ENCODE measurements at places on chromosomes 12 and 14. TPM values are rescaled to one million over a fixed set of nuclear protein-coding genes. Genes with fewer than 3 reads are reported as not detected.

- H3K27me3 ChIP-seq: no peaks in the 10 kb centered on the region
- no peak overlapping the region for H3K4me3 ChIP-seq
- H3K36me3 ChIP-seq: no peaks in the 10 kb centered on the region
- H3K27ac ChIP-seq: no peak overlapping the region
- no peaks in the 10 kb centered on the region for H3K4me1 ChIP-seq
Observed at GRCh38 chr12:18340786-18341185, 79.5 kb downstream of the PIK3C2G start.

- peaks cover 23% of the 10 kb centered on the region for H3K27me3 ChIP-seq
- no peaks in the 10 kb centered on the region for H3K4me1 ChIP-seq
- DNase-seq: no peak
- H3K27ac ChIP-seq: no peak overlapping the region
Observed at GRCh38 chr14:100678469-100678828, 48.2 kb upstream of the DLK1 start.

DNA sequence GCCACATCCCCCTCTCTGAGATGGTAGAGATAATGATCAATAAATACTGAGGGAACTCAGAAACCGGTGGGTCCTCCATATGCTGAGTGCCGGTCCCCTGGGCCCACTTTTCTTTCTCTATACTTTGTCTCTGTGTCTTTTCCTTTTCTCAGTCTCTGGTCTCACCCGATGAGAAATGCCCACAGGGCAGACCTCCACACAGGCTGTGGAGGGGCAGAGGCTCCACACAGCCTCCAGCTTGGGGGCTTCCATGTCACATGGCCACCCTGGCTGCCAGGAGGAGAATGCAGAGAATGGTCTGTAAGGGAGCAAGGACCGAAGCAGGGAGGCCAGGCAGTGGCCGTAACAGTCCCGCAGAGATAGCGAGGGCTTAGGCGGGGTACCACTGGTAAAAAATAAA lies 105.9 kb downstream of the NTF3 start:
- peaks cover 5% of the 10 kb centered on the region for H3K27me3 ChIP-seq
- no peak for DNase-seq
- H3K27ac ChIP-seq: no peak overlapping the region
- H3K4me3 ChIP-seq: no peak overlapping the region

- H3K27ac ChIP-seq: no peak overlapping the region
- peaks cover 15% of the 10 kb centered on the region for H3K27me3 ChIP-seq
- no peaks in the 10 kb centered on the region for H3K36me3 ChIP-seq
Observed at GRCh38 chr14:81427348-81428058, 27.4 kb upstream of the STON2 start.

DNA sequence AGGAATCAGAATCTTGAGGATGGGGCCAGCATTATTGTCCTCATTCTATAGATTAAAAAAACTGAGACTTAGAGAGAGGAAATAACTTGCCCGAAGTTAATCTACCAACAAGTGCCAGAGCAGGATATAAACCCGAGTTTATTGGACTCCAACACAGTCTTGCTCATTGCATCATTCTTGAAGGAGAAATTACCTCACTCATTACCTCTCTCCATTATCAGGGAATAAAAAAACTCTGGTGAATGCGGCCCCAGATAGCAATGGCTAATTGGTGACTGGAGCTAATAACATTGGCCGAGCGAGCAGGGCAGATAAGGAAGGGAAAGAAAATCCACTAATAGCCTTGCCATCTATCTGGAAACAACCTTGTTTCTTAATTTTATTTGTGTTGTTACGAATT lies 24.7 kb upstream of the TMED10 start:
- no peak overlapping the region for H3K27ac ChIP-seq
- peaks cover 18% of the 10 kb centered on the region for H3K4me1 ChIP-seq
- H3K36me3 ChIP-seq: no peaks in the 10 kb centered on the region
- no peak for DNase-seq

- no peak overlapping the region for H3K27ac ChIP-seq
- H3K27me3 ChIP-seq: peaks cover 2% of the 10 kb centered on the region
- no peak overlapping the region for H3K4me3 ChIP-seq
Observed at GRCh38 chr14:85391892-85392291, 138.1 kb upstream of the FLRT2 start.

- peaks cover 4% of the 10 kb centered on the region for H3K4me1 ChIP-seq
- no peak overlapping the region for H3K27ac ChIP-seq
- peaks cover 5% of the 10 kb centered on the region for H3K36me3 ChIP-seq
- DNase-seq: no peak
Observed at GRCh38 chr12:69404851-69405565, 45.5 kb downstream of the YEATS4 start.

DNA sequence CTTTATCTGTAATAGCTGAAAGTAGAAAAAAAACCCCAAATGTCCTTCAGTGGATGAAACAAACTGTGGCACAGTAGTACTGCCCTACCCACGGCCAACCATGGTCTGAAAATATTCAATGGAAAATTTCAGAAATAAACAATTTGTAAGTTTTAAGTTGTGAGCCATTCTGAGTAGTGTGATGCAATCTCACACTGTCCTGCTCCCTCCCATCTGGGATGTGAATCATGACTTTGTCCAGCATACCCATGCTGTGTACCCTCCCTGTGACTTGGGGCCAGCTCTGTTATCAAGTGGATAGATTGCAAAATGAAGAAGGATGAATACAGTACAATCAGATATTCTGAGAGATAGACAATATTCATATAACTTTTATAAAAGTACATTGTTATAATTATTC lies 106.2 kb downstream of the SMOC1 start:
- H3K36me3 ChIP-seq: no peaks in the 10 kb centered on the region
- no peak overlapping the region for H3K27ac ChIP-seq
- H3K4me1 ChIP-seq: no peaks in the 10 kb centered on the region
- H3K27me3 ChIP-seq: peaks cover 31% of the 10 kb centered on the region

- no peak for DNase-seq
- H3K4me3 ChIP-seq: no peak overlapping the region
- peaks cover 8% of the 10 kb centered on the region for H3K36me3 ChIP-seq
- no peak overlapping the region for H3K27ac ChIP-seq
- peaks cover 14% of the 10 kb centered on the region for H3K4me1 ChIP-seq
Observed at GRCh38 chr14:70995671-70996070, 88.4 kb downstream of the PCNX1 start.

DNA sequence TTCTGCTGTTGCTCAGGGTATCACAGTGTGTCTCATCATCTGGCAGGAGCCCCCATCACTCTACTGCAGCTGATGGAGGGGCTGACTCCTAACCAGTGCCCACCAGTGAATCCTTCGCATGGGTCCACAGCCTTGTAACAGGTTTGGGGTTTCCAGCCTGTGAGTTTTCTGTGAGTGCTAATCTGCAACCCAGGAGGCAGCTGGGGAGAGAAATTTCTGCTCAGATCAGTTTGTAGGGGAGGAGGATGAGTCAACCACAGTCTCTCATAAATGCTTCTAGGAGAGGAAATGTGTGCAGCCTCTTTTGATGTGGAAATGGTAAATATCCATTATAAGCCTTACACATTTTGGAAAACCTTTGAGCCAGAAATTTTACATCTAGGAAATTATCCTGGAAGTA lies 871.3 kb downstream of the AACS start:
- H3K4me3 ChIP-seq: no peak overlapping the region
- H3K27me3 ChIP-seq: no peaks in the 10 kb centered on the region
- H3K4me1 ChIP-seq: no peaks in the 10 kb centered on the region
- no peak overlapping the region for H3K27ac ChIP-seq
- H3K36me3 ChIP-seq: no peaks in the 10 kb centered on the region

- H3K4me3 ChIP-seq: no peak overlapping the region
- no peak overlapping the region for H3K27ac ChIP-seq
- no peaks in the 10 kb centered on the region for H3K36me3 ChIP-seq
- H3K4me1 ChIP-seq: peaks cover 4% of the 10 kb centered on the region
- H3K27me3 ChIP-seq: peaks cover 32% of the 10 kb centered on the region
Observed at GRCh38 chr12:3150931-3151835, 74.0 kb downstream of the TSPAN9 start.

DNA sequence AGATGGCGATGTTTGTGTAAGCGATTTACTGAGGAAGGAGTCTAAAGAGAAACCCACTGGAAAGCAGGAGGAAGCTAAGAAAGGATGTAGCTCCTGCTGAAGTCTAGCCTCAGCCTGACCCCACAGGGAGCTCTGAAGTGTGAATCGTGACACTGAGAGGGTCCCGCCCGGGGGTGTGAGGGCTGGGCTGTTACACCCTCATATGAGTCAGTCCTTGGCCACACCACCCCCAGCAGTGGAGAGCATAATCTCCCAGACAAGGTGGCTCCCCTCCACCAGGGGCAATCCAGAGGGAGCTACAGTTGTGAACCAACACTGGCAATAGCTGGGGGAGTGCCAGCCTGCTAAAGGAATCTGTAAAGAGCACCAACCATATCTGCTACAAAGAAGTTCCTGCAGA lies 31.5 kb downstream of the SVOP start:
- no peak overlapping the region for H3K4me3 ChIP-seq
- H3K36me3 ChIP-seq: no peaks in the 10 kb centered on the region
- no peak for DNase-seq
- H3K27ac ChIP-seq: no peak overlapping the region
- no peaks in the 10 kb centered on the region for H3K4me1 ChIP-seq
- H3K27me3 ChIP-seq: peaks cover 11% of the 10 kb centered on the region

DNA sequence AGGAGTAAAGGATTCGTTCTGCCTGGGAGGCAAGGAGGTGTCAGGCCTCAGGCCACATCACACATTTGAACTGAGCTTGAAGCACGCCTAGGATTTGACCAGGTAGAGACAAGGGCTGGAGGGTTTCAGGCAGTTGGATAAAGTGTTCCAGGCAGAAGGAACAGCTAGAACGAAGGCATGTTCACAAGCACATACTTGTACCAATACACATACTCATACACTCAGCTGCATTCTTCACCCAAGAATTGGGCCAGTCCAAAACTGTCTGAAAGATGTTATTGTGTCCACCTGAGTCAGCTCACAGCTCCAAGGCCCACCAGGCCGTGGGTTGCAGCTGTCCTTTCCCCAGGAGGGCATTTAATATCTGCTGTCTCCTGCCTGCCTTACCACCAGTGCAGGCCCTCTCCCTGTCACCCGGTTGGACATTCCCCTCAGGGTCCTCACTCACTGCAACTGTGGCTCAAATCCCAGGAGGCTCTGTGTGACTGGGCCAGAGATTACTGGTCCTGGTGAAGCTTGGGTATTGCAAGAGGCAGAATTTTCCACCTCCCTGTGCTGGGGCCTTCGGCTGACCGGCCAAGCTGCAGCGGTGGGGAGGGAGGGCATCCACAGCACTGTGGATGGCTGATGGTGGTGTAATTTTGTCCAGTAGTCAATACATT lies 12.8 kb upstream of the AQP2 start:
- no peak overlapping the region for H3K4me3 ChIP-seq
- no peak overlapping the region for H3K27ac ChIP-seq
- DNase-seq: peak; percentile 16
- no peaks in the 10 kb centered on the region for H3K4me1 ChIP-seq

- DNase-seq: peak; percentile 75
- H3K4me1 ChIP-seq: peaks cover 47% of the 10 kb centered on the region
- H3K36me3 ChIP-seq: peaks cover 8% of the 10 kb centered on the region
Observed at GRCh38 chr12:120534703-120535655, 823 bp downstream of the RNF10 start.

DNA sequence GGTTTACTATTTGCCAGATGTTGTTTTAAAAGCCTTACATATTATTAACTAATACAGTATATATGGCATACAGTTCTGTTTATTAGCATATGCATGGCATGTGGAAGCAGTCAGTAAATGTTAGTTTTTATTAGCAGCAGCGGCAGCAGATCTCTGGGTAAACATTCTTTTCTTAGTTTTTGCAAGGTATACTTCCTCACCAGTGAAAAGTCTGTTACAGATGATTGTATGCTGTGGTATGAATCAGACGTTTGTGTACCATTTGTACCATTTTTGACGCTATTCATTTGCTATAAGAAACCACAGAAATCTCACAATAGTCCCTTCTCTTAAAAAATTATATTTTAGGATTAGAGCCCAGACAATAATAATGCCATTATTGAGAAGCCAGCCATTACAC lies 17.8 kb downstream of the STK38L start:
- H3K27me3 ChIP-seq: no peaks in the 10 kb centered on the region
- H3K27ac ChIP-seq: no peak overlapping the region
- H3K4me3 ChIP-seq: no peak overlapping the region
- DNase-seq: no peak
- H3K36me3 ChIP-seq: peaks cover 16% of the 10 kb centered on the region
- H3K4me1 ChIP-seq: peaks cover 12% of the 10 kb centered on the region

GRCh38 chr12:49388682-49389386 lies 21.6 kb downstream of the SPATS2 start:
- peaks cover 4% of the 10 kb centered on the region for H3K4me1 ChIP-seq
- H3K4me3 ChIP-seq: peak overlapping the region; percentile 12
- DNase-seq: peak; percentile 67
- no peak overlapping the region for H3K27ac ChIP-seq

GRCh38 chr14:103928011-103928890 lies at the start of gene TDRD9:
Gene TDRD9 (plus strand): TSS chr14:103928456. CDS start chr14:103928510, 54 bp downstream.
- peaks cover 7% of the 10 kb centered on the region for H3K4me1 ChIP-seq
- no peaks in the 10 kb centered on the region for H3K36me3 ChIP-seq
- peaks cover 10% of the 10 kb centered on the region for H3K27me3 ChIP-seq
- H3K4me3 ChIP-seq: no peak within 1 kb of the TSS

SRRM4 gene
- not detected for total RNA-seq

GLIPR1L1 gene
- not detected for total RNA-seq

RNF212B gene
- total RNA-seq: not detected

MYO1A gene
- total RNA-seq: 2.1 TPM

KLHL33 gene
- total RNA-seq: 3.6 TPM

SYNDIG1L gene
- total RNA-seq: not detected

KRT82 gene
- not detected for total RNA-seq

NGB gene
- total RNA-seq: not detected

GLIPR1 gene
- 57.9 TPM for total RNA-seq

KRT85 gene
- not detected for total RNA-seq

All from activated naive CD8-positive, alpha-beta T cell treated with anti-CD3 and anti-CD28 coated beads, Interleukin-2, amount 10 ng/mL, durations not matched to agents 7 days and 5 days (primary cell).